ENCODE measurements at places on chromosomes 2 and 18.
A peak's percentile ranks its signal among the peaks of the same experiment; 100 is the strongest.

- peak; percentile 22 for DNase-seq
These were observed 3.5 kb downstream of the CNDP2 start for GRCh38 chr18:74499633-74500032.

DNA sequence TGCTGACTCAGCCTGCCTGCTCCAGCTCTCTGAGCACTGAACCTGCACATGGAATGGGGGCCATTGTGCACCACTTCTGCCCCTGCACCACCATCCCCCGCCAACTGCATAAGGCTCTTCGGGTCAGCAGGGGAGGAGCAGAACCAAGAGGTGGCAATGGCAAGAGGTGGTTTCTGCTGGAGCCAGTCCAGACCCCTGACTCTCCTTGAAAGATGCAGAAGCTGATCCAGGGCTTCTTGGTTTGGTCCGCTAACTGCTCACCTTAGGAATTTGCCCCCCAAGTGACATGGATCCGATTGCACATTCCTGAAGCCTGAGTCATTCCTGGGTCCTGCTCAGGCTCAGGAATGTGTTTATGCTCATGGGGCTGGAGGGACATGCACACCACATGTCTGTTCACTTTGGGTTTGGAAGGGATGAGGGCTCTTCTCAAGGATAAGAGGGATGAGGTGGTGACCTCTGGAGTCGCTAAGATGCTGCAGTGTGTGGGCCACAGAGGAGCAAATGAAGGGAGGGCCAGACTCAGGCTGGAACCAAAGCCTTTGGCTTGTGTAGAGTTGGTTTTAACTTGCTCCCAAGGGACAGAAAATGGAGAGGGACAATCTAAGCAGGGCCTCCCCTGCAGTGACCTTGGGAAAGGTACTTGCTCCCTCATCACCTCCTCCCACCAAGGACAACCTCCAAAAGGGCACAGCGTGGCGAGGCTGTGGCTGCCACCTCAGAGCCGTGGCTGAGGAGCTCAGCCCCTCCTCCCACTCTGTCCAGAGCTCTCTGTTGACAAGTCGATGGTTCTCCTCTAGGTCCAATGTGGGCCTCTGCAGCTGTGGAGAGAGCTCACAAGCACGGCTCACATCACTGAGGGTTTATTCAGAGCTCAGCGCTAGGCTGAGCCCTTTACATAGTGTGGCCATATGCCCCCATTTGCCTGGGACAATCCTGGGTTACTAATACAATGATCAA is 66.2 kb downstream of the HS1BP3 start:
- DNase-seq: no peak

DNA sequence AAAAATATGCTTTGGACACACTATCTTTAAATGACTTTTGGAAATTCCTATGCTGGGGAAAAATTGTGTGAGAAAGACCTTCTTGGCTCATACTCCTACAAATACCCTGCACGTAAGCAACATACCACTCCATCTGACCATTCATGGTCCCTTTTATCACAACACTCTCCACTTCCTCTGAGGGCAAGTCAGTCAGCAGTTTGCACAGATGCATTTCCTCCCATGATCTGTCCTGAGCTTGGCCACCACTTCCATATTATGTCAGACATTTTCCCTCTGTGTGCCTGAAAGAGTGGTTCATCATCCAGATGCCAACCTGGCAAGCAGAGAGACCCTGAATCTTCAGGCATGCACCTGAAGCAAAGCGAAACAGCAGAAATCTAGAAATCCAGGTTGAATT is 16.1 kb upstream of the REG3G start:
- no peak for DNase-seq

DNA sequence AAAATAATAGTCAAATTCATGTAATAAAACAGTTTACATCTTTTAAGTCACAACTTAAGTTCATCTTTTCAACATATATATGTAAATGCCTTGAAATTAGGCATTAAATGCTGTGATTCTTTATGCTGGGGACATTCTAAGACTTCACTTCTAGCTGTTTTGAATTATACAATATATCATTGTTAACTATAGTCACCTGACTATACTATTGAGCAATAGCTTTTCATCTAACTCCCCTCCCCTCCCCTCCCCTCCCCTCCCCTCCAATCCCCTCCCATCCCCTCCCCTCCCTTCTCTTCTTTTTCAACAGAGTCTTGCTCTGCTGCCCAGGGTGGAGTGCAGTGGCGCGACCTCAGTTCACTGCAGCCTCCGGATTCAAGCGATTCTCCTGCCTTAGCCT is 16.2 kb downstream of the GALNT1 start:
- no peak for DNase-seq

DNA sequence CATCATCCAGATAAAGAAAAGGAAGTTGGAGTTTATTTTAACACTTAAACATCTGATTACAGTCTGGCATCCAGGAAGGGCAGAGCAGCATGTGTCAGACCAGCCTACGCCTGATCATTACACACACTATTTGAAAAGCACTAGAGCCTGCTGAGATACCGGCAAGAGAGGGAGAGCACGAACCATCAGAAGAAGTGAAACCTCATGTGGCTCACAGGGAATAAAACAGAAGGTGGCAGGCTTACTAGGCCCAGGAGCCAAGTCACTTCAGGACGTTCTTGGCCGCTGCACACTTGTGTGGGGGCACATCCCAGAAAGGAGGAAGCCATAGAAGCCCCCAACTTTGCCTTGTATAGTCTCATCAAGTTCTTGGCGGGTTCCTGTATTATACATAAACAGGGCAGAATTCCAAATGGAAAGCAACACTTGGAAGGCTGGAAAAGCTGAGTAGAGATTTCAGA is 105.5 kb downstream of the UGGT1 start:
- DNase-seq: no peak

GRCh38 chr2:167345559-167345958 is 457.3 kb downstream of the XIRP2 start:
- no peak for DNase-seq

DNA sequence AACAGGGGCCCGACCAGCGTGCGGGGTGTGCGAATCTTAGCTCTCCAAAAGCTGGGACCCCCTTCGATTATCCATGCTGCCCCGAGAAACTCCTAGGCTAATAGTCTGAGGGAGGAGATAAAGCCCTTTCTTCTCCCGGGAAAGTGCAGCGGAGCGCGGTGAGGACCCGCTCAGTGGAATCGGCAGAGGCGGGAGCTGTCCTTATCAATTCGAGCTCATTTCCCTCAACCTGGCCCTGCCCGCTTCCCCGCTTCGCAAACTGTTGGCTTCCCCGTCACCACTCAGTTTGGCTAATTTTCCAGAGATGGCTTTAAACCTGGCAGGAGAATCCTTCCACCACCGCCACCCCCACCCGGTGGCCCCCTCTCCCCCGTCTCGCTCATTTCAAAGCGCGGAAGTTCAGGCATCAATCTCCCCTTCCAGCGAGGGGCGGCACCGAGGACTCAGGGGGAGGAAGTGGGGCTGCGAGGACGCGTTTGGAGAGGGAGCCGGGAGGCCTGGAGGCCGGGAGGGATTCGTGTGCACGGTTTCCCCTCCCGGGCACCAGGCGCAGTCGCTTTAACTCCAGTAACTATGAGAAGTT is 1.6 kb downstream of the KLHL14 start:
- no peak for DNase-seq

- no peak for DNase-seq
These were observed 46.6 kb downstream of the ICOS start for GRCh38 chr2:203983064-203983715.

DNA sequence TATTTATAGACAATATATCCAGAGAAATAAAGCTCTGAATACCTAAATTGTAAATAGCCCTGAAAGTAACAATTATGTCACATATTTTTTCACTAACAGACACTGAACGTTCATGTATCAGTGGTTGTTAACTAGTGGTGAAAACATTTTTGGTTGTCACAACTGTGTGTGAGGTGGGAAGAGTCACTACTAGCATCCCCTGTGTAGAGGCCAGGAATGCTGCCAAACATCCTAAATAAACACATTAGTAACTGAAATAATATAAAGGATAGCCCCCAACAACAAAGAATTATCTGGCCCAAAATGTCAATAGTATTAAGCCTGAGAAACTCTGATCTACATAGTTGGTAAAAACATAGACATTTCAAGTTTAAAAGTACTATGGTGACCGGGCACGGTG is 64.5 kb downstream of the ROCK1 start:
- DNase-seq: no peak

DNA sequence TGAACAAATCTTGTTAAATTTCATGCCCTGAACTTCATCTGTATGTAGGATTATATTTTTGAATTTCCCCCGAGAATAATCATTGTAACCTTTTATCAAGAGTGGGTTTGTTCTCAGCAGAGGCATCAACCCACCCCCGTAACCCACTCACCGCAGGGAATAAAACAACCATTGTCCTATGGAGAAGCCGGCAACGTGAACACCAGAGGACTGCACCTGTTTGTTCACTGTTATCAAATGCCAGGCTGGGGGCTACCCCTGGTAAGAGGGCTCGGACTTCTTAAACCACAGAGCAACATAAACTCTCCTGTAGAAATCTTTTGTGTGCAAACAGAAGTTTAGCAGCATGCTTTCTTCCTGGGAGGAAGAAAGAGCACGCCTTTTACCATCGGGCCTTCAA is 610.4 kb downstream of the ERBB4 start:
- no peak for DNase-seq

GRCh38 chr2:111523009-111523408 is 361.0 kb downstream of the ANAPC1 start:
- no peak for DNase-seq

DNA sequence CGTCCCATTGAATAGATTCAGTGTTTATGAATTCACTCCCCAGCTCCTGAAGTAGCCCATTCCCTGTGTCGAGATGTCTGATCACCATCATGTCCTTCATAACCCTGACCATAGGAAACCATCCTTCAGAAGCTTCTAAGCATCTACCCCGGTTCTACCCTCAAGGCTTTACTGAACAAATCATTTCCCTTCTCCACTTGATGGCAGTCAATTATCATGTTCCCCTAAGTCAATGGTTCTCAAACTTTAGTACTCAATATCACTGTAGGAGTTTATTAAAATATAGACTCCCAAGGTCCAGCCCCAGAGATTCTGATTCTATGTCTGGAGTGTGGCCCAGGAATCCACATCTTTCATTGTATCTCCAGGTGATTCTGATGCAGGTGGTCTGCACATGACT is 228.4 kb upstream of the SP5 start:
- no peak for DNase-seq

DNA sequence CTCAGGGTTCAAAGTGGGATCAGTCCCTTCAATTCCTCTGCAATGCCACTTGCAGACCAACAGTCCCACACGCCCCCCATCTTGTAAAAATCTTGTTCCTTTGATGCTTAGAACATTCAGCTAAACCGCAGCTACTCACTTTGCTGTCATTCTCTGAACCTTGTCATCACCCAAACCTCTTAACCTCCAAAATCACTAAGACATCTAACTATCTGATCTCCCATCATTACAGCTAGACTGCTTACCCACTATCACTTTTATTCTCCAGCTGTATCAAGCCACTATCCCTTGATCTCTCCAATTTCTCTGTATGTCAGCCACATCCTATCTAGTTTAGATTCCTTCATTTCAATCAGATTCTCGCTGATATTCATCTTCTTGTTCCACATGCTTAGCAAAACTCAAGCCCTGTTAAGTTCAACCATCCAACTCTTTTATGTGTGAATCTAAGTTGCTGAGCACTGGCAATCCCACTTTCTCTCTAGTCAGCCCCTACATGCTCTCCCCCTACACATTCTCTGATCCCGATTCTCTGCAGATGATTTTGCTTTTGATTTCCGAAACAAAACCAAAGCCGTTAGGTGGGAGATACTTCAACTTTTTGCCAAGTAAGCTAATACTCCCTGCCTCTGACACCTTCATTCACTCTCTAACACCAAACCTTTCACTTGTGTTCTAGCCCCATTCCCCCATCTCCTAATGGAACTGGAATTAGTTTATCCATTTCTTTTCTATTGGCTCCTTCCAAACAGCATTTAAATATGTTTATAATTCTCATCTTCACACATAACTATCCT is 4.6 kb downstream of the GTF3C2 start:
- no peak for DNase-seq

DNA sequence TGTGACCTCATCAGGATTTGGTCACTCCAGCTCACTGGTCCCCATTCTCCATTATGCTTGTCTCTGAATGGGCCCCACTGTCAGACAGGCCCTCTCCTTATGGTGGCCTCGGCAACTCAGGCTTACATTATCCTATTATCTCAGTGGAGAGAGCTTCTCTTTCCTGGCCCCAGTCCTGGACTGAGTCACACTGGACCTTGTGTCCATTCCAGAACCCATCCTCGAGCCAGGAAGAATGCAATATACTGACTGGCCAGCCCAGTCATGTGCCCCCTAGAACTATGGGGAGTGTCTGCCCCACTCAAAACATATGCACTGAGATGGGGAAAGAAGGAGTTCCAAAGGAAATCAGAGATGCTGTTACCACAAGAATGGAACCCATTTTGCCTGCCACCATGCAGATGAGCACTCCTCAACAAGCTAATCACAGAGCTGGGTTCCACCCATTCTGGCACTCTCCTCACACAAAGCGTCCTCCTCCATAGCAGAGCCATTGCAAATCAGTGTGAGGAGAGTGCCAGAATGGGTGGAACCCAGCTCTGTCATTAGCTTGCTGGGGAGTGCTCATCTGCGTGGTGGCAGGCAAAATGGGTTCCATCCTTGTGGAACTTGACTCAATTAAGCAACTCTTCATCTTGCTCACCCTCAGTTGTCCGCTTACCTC is 71.9 kb downstream of the CHRNA1 start:
- DNase-seq: no peak

GRCh38 chr2:216031960-216032689 is 18.8 kb upstream of the MREG start:
- no peak for DNase-seq

- DNase-seq: no peak
These were observed 379.4 kb downstream of the SETBP1 start for GRCh38 chr18:45060102-45060501.

DNA sequence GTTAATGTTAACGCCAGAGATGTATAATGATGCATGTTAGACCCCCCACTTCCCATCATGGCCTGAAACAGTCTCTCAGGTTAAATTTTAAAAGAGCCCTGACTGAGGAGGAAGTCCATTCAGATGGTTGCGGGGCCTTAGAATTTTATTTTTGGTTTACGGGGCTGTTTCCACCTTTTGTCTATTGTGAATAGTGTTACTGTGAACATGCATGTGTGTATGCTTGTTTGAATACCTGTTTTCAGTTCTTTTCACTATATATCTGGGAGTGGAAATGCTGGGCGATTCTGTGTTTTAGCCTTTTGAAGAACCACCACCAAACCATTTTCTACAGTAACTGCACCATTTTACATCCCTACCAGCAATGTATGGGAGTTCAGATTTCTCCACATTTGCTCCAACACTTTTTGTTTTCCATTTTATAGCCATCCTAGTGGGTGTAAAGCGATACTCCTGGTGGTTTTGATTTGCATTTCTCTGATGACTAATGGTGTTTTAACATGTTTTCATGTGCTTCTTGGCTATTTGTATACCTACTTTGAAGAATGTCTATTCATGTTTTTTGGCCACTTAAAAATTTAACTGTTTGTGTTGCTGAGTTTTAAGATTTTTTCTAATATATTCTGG is 133.0 kb downstream of the MYO3B start:
- DNase-seq: no peak

GRCh38 chr2:127096718-127097470 is 10.1 kb downstream of the BIN1 start:
- DNase-seq: no peak

GRCh38 chr2:178282075-178282815 is 87.9 kb downstream of the OSBPL6 start:
- DNase-seq: no peak

Data from stimulated activated naive CD4-positive, alpha-beta T cell treated with Interleukin-2 at 50 U/mL for 16 hours (primary cell).